ENCODE measurements at places on chromosomes 4 and X.

DNA sequence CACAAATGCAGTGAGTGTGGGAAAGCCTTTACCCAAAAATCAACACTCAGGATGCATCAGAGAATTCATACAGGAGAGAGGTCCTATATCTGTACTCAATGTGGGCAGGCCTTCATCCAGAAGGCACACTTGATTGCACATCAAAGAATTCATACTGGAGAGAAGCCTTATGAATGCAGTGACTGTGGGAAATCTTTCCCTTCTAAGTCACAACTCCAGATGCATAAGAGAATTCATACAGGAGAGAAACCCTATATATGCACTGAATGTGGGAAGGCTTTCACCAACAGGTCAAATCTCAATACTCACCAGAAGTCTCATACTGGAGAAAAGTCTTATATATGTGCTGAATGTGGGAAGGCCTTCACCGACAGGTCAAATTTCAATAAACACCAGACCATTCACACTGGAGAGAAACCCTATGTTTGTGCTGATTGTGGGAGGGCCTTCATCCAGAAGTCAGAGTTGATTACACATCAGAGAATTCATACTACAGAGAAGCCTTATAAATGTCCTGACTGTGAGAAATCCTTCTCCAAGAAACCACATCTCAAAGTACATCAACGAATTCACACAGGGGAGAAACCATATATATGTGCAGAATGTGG, 79.3 kb downstream of the ZNF81 start:
- DNase-seq, result no peak

DNA sequence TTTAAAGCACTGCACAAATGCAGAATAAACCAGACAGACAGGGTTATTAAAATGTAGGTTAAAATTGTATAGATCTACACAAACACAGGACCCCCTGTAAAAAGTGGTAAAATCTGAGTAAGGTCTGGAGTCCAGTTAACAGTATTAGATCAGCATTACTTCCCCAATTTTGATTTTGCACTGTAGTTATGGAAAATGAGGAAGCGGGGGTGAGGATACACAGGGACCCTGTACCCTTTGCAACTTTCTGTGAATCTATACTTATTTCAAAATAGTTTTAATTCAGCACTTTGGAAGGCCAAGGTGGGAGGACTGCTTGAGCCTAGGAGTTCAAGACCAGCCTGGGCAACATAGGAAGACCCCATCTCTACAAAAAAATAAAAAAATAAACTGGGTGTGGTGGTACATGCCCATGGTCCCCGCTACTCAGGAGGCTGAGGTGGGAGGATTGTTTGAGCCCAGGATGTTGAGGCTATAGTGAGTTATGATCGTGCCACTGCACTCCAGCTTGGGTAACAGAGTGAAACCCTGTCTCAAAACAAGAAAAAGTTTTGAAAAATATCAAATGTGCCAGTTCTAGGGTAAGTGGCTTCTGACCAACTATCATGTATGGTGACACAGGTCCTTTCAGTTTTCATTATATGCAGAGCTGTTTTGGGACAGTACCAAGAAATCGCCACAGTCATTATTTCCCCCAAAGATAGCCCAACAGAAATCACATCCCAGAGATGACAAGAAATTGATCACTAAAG, 17.7 kb downstream of the SEL1L3 start:
- no peak for DNase-seq

- DNase-seq, result no peak
Observed at GRCh38 chrX:80667967-80668366, 141.7 kb downstream of the BRWD3 start.

GRCh38 chr4:3299976-3300671, 7.3 kb downstream of the RGS12 start:
- DNase-seq, result no peak

GRCh38 chr4:107937040-107937439, 5.7 kb downstream of the CYP2U1 start:
- no peak for DNase-seq

DNA sequence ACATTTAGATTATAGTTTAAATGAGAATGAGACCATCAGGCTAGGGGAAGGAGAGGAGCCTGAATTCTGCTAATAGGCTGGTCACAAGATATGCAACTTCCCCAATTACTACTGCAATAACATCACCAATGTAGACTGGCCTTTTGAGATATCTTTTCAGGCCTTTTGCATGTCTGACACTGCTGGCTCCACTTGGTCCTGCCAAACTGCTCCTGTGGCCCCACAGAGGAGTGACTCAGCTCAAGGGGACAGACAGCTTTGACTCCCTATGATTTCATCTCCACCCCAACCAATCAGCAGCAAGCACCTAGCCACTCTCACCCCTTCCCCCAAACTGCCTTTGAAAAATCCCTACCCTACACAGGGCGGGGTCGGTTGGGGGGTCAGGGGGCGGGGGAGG, 22.8 kb downstream of the GPRIN3 start:
- peak; percentile 18 for DNase-seq

DNA sequence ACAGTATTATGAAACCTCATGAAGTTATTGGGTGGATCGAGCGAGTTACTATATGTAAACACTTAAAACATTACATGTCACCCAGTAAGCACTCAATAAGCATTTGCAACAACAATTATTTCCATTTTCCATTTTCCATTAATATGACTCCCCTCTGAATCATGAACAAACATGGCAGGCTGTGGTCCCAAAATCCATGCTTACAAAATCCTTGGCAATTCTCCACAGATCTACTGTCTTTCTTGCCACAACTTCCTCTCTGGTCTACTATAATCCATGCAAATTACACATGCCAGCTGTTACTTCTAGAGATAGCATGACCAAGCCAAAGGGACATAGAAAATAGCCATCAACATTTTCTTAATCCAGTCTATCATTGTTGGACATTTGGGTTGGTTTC, 22.0 kb downstream of the ASB11 start:
- peak; percentile 54 for DNase-seq

GRCh38 chr4:92305148-92305877, 1.5 kb downstream of the GRID2 start:
- DNase-seq, result no peak

DNA sequence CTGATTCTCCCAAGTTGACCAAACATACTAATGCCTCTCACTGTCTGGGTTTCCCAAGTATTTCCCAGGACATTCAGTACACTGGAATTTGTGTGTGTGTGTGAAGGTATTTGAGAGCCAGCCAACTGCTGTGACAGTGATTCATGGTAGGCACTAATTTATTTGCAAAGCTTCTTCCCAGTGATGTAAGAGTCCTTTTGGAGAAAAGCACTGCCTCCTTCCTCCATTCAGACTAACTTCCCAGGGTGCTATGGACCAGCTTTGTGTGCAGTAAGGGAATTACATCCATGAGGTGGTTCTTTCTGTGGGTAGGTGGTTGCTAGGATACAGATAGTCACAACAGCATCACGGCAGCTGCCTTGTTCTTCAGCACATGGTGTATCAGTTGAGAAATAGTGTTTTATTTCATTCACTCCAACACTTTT, 8.7 kb downstream of the EGF start:
- DNase-seq, result peak; percentile 93

- DNase-seq, result no peak
Observed at GRCh38 chr4:123217664-123218063, 178.9 kb upstream of the SPRY1 start.

DNA sequence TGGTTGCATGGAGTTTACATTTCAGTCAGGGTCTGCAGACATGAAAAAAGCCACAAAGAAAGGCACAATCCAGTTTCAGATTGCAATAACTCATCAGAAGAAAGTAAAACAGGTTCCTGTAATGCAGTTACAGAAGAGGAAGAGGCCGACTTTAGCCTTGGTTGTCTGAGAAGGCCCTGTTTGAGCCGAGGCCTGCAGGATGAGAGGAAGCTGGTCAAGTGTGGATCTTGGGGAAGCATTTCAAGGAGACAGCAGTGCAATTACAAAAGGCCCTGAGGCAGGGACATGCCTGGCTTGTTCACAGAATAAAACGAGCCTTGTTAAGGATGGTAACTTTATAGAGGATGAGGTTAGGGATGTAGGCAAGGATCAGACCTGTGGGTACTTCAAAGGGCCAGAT, 62.4 kb downstream of the AFF2 start:
- DNase-seq, result no peak

DNA sequence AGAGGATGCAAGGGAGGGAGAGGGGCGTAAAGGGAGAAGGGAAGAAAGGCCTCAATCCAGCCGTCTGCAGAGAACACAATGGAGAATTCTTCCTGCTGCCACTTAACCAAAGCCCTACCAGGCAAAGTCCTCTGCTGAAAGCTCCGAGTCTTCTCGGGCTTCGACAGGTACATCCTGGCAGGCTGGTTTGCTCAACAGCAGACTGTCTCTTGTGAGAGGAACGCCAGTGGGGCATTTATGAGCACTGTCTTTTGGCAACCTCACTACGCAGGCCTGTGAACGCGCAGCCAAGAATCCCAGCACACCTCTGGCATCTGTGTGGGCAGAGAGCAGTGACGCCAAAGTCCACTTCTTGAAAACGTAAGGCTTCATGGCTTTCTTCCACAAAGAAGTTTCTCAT, 207.5 kb upstream of the FAM9B start:
- no peak for DNase-seq

DNA sequence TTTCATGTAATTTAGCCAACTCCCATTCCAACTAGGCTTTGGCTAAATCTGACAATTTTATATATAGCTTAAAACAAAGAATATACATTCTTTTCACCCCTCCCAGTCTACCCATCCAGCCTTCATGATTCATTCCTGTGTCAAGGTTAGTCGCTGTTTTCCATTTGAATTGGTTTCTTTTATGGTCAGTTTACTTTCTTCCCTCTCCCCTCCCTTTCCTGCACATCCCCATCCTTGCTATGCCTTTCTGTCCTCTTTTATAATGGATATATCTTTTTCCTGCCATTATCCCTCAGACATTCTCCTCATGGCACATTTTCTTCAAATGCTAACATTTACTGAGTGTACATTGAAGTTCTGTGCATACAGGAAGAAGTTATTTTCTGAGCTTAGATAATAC, 4.7 kb downstream of the ZXDB start:
- no peak for DNase-seq

GRCh38 chr4:7812231-7812857, 127.3 kb downstream of the AFAP1 start:
- DNase-seq, result no peak

GRCh38 chrX:29407357-29407756, 808.0 kb upstream of the MAGEB2 start:
- no peak for DNase-seq

DNA sequence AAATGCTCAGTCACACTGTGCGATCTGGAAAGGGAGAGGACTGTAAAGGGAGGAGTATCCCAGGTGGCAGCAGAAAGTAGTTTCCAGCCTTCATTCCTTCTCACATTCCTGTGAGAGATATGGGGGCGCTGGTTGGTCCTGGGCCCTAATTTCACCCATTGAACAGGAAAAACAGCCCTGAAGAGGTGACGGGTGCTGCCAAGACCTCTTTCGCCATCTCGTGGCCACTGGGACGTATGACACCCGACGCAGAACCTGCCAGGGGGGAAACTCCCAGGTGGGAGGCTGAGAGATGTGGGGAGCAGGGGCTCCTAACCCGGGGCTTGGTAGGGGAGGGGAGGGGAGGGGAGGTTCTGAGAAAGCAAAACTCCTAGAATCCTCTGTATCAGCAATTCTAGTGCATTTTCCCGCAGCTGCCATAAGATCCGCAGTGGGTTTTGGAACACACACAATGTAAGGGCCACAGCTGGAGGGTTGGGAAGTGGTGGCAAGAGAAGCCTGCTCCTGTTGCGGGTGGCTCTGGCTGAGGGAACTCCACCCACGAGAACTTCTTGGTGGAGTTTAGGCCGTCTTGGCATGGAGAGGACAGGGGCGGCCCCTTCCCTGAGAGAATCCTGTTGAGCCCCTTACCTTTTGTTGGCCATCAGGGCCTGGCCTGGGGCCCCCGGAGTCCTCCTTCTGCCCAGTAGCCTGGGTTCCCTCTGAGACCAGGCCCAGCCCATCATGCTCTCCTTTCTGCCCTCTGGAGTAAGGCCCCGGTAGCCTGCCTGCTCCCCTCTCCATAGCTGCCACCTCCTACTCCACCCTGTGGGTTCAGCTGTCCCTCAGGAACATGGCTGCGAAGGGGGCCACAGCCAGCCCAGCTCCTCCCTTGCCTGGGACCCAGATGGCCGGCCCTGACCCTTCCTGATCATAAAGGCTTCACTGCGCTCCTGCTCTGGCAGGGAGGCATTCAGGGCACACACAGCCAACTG, 134.1 kb downstream of the OR13H1 start:
- peak; percentile 2 for DNase-seq

DNA sequence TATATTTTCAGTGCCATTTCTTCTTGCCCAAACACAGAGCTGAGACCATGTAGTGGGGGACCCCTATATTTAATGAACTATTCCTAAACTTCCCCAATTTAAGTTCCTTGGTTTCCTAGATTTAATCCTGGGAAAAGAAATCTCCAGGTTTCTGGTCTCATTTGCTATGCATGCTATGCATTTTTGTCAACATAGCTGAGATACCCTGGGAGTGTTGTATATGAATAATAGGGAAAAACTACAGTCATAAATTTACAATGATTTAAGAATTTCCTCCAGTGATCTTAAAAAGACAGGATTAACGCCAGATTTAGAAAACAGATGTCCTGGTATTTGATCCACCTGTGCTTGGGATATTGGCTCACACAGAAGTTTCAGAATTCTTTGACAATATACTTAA, 136.8 kb upstream of the RAPGEF2 start:
- no peak for DNase-seq

DNA sequence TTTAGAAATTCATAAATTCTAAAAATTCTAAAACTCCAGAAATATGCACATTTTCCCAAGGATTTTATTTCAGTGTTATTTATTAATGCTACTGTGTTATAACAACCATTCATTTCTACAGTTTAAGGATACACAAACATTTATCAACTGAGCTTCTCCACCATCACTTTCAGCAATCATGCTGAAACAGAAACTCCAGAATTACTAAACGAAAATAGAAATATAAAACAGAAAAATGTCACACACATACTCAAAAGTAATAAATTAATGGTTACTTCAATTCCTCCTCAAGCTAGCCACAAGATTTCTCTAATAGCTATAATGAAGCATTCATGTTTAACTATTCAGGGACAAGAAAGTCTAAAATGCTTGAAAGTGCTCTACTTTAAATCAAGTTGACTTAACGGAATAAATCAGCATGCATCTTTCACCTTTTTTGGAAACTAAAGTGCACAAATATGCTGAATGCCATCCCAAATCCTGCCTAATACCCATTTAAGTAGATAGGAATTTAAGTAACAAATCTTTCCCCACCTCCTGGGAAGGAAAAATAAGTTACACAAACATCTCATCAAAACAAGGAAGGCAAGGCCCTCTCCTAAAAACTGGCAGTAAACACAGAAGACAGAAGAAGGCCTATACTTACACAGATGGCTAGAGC, 563 bp downstream of the FAM13A start:
- no peak for DNase-seq

GRCh38 chrX:7390441-7390840, 242.5 kb upstream of the PUDP start:
- DNase-seq, result no peak

GRCh38 chr4:85828027-85828890, 353.3 kb downstream of the ARHGAP24 start:
- peak; percentile 25 for DNase-seq

DNA sequence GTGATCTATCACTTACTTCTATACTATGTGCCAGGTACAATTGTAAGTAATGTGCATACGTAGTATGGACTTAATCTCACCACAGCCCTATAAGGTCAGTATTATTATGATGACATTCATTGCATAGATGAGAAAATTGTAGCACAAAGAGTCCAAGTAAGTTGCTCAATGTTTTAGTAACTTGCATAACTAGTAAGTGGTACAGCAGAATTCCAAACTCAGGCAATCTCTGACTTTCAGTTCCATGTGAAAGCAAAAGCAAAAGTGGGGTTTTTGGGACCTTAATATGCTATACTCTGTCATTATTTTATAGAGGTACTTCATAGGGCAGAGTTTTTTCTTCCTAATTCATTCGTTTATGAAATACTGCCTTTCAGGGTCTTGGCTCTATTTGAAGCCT, 188.8 kb upstream of the VEGFC start:
- no peak for DNase-seq
